ENCODE measurements at places on chromosomes 16 and 17.

GRCh38 chr17:43360376-43360738, 38.4 kb upstream of the ARL4D start:
- peak; percentile 53 for DNase-seq

DNA sequence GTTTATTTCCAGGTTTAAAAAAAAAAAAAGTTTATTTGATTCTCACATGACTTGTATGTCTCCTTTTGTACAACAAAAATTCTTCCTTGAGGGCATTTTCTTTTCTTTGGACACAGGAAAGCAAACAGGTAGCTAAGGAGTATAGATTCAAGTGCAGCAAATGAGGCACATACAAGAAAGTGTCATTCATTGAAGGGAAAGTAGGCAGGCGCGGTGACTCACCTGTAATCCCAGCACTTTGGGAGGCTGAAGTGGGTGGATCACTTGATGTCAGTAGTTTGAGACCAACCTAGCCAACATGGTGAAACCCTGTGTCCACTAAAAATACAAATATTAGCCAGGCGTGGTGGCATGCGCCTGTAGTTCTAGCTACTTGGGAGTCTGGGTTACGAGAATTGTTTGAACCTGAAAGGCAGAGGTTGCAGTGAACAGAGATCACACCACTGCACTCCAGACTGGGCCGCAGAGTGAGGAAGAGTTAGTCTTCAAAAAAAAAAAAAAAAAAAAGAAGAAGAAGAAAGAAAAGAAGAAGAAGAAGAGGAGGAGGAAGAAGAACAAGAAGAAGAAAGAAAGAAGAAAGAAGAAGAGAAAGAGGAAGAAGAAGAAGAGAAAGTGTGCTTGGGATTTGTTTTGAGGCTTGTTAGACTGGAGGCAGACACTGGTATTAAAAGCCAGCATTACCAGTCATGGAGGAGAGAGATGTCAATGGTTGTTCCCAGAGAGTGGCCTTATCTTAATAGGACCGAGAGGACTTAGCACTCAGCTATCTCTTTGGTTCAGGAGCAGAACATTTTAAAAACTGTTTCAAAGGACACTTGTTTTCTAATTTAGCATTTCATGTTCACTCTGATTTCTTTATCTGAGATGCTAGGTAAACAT, 19.7 kb downstream of the GINS3 start:
- DNase-seq = no peak

DNA sequence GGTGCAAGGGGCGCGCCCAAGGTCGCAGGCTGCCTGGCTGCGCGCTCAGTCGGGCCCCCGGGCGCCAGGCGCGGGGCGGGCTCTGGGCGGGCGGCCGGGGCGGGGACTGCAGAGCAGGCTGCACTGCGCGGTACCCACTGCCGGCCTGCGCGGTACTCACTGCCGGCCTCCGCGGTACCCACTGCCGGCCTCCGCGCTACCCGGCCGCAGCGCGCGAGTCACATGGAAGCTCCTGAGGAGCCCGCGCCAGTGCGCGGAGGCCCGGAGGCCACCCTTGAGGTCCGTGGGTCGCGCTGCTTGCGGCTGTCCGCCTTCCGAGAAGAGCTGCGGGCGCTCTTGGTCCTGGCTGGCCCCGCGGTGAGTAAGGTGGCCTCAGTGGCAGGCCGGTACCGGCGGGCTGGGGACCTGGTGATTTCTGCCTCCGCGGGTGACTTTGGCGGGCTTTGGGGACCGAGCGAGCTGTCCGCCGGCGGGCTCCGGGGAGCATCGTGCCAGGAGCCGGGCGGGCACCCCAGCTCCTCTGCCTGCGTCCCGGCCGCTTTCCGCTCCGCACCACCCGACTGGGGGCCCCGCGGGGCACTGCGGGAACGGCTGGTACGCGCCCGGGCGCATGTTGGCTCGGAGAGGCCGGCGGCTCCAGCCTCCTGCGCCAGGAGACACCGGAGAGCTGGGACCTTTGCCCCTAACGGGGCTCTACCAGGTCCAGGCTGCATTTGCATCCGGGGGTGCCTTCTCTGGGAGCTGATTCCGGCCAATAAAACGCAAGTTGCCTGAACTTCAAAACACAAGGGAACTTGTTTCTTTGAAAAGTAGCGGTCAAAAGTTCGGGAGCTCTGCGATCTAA, at the start of gene SLC47A1:
TSS of gene SLC47A1 (plus strand) at position 137 of the 844 bp plus-strand sequence. CDS start at position 223, 86 bp downstream.
- DNase-seq = no peak

DNA sequence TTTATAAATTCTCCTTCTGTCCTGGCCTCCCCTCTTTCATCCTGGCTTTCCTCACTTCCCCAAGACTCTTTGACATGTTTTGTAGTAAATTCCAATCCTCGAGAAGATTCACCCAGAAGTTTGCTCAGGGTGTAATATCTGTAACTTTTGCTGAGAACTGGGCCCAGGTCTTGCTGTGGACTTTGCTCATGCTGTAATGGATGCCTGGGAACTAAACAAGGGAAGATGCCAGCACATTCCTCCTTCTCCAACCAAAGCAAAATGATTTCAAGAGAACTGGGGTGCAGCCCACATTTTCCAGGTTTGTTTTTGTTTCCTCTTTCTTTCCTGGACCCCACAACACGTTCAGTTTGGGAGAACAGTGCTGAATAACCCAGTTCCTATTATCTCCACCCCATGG, 6.6 kb upstream of the SALL1 start:
- no peak for DNase-seq

GRCh38 chr17:20206068-20206467, 196.9 kb downstream of the SPECC1 start:
- no peak for DNase-seq

GRCh38 chr17:1755827-1756262, 6.0 kb upstream of the SERPINF1 start:
- DNase-seq = no peak

GRCh38 chr17:34241062-34241461, 14.0 kb upstream of the CCL2 start:
- no peak for DNase-seq

- DNase-seq = no peak
Observed at GRCh38 chr16:80337786-80338185, 203.0 kb upstream of the DYNLRB2 start.

Measured in COLO829 (cell line).